ENCODE measurements at places on chromosomes 13 and 19. TPM values are rescaled to one million over a fixed set of nuclear protein-coding genes. Genes with fewer than 3 reads are reported as not detected.

DNA sequence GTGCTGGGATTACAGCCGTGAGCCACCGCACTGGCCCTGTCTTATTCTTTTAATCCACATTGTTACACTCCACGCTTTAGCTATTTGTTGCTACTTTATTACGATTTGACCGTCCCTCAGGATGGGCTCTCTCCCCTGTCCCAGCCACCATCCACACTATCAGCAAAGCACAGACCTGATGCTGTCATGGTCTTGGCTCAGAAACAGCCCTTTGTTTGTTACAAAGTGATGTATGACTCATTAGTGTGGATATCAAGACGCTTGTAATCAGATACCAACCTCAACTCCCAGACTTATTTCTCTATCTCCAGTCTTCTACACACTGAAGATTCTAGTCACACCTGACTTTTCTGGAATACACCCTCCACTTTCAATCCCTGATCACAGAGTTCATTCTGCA lies 84.6 kb upstream of the FREM2 start:
- no peak for DNase-seq

DNA sequence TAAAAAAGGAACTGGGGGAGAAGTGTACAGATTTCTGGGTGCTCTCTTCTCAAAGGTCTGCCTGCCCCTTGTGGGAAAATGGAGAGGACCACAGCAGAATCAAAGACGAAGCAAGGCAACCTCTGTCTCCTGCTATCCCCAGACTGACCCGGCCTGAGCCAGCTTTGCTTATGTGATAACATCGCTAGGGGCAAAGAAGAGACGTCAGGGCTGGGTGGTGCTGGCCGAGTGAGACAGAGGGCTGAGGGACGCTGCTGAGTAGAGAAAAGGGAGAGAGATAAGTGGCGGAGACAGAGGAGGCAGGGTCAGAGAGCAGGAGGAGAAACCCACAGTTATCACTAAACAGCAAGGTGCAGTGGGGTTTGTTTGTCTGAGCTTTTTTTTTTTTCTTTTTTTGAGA lies 4.6 kb upstream of the MUC16 start:
- DNase-seq: no peak

GRCh38 chr19:23415561-23416191 lies 20.4 kb upstream of the ZNF91 start:
- DNase-seq: peak; percentile 69

- peak; percentile 54 for DNase-seq
Observed at GRCh38 chr19:39671739-39672363, 16.1 kb downstream of the LGALS16 start.

DNA sequence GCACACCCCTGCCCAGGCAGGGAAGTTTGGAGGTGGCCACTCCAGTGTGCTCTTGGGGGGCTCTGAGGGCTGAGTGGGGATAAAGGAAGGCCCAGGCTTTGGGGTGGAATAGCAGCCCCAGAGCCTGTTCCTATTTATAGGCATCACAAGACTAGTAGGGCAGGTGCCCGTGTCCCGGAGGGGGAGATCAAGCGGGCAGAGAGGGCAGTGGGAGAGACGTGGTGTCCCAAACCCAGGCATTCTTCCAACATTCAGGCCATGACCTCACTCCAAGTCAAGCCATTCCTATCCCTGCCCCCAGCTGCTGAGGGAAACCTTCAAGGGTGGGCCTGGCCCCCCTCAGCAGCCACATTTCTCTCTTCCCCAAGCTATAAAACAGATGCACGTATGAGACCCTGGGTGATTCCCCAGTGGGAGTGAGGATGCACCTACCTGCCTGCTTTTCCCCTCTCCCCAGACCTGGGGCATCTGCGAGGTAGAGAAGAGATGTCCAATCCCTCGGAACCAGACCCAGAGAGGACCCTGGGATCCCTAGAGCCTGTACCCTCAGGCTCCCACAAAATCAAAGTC lies 3.9 kb downstream of the WIZ start:
- DNase-seq: no peak

- DNase-seq: peak; percentile 28
Observed at GRCh38 chr13:33057019-33057780, 41.0 kb downstream of the KL start.

GRCh38 chr13:109875746-109876145 lies 89.4 kb upstream of the IRS2 start:
- DNase-seq: no peak

DNA sequence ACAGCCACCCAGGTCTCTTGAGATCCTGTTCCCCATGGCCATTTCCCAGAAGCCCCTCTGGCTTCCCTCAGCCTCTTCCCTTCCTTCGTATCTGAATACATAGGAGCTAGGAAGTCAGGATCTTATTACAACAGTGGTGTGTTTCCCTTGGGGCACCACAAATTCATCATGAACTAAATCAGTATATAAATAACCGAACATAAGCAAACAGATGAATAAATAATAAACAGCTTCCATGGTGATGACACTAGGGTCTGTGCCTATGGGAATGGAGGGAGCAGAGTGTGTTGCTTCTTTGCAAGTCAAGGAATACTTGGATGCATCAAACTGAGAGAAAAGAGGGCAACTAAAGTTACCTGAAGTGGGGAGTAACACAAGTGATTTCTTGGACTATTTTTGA lies 527.6 kb downstream of the LMO7 start:
- peak; percentile 33 for DNase-seq

DNA sequence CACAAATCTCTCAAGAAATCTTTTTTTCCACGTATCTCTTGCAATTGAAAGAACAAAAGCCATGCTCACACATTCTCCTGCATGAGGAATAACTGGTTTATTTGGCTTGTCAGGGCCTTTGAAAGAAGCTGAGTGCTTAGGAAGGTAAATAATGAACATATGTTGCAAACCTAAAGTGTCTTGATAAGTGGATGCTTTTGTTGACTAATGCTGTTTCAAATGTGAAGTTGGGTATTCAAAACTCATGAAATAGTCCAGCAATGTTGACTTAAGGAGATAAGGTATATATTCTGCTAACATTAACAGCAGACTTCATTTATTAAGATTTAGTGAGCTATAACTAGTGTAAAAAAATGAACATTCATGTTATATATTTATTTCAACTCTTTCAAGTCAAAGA lies 1792.7 kb upstream of the MIR17HG start:
- peak; percentile 25 for DNase-seq

- no peak for DNase-seq
Observed at GRCh38 chr13:30908416-30908980, 2.4 kb downstream of the MEDAG start.

GRCh38 chr13:100506154-100506553 lies 82.4 kb downstream of the GGACT start:
- DNase-seq: no peak

- DNase-seq: no peak
Observed at GRCh38 chr13:109762791-109763190, 23.6 kb downstream of the IRS2 start.

DNA sequence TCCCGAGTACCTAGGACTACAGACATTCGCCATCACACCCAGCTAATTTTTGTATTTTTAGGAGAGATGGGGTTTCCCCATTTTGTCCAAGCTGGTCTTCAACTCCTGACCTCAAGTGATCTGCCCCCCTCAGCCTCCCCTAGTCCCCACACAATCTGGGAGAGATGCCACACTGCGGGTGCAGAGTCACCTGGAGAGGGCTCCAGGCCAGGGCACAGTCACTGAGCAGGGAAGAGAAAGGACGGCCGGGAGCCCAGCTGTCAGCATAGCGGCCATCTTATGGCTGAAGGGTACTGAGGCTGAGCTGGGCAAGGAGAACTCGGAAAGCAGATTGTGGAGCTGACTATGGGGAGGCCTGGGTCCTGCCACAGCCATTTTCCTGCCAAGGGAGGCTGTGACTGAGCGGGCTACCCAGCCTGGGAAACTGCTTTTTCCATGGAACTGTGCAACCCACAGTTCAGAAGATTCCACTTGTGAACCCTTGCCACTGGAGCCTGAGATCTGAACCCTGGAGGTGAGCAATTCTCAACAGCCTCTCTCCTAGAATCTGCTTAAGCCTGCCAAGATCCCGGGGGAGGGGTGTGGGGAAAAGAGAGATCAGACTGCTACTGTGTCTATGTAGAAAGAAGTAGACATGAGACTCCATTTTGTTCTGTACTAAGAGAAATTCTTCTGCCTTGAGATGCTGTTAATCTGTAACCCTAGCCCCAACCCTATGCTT lies 109.2 kb downstream of the ZNF486 start:
- no peak for DNase-seq

- DNase-seq: no peak
Observed at GRCh38 chr13:24355103-24355502, 45.7 kb downstream of the C1QTNF9 start.

GRCh38 chr13:67204764-67205163 lies 25.4 kb downstream of the PCDH9 start:
- no peak for DNase-seq

GRCh38 chr19:18975011-18975410 lies 34.0 kb upstream of the HOMER3 start:
- DNase-seq: no peak

- peak; percentile 82 for DNase-seq
Observed at GRCh38 chr13:32314271-32315237, 609 bp downstream of the ZAR1L start.

The NKPD1 gene
- total RNA-seq: 1.2 TPM

The UQCRFS1 gene
- total RNA-seq: 67.3 TPM

The CD79A gene
- total RNA-seq: 3.5 TPM

The MEX3D gene
- 27.3 TPM for total RNA-seq

The ZNF473 gene
- total RNA-seq: 14.9 TPM

The S1PR4 gene
- total RNA-seq: 1.0 TPM

The SERPINE3 gene
- not detected for total RNA-seq

The FUT2 gene
- total RNA-seq: 3.0 TPM

The PROZ gene
- not detected for total RNA-seq

The POSTN gene
- 795 TPM for total RNA-seq

The LYPD3 gene
- 17.6 TPM for total RNA-seq
